ENCODE measurements at places on chromosomes 7 and 10. TPM values are rescaled to one million over a fixed set of nuclear protein-coding genes. Genes with fewer than 3 reads are reported as not detected.

Gene IKZF5
- 11.0 TPM for polyA plus RNA-seq

Gene HOXA6
- polyA plus RNA-seq, result not detected

Gene IGFBP3
- 1.6 TPM for polyA plus RNA-seq

Gene AKR1C4
- polyA plus RNA-seq, result not detected

Gene LRRC18
- not detected for polyA plus RNA-seq

Gene OR2A5
- not detected for polyA plus RNA-seq

Gene GNGT1
- polyA plus RNA-seq, result not detected

Gene TMEM270
- not detected for polyA plus RNA-seq

Gene PCDH15
- polyA plus RNA-seq, result 1.2 TPM

Gene ZNF716
- polyA plus RNA-seq, result not detected

Gene SLC37A3
- polyA plus RNA-seq, result 176 TPM

Gene SLC39A12
- polyA plus RNA-seq, result not detected

Measured in neural cell (in vitro differentiated cells).